ENCODE measurements at places on chromosomes 12 and 14.

- DNase-seq, result no peak
Measured at GRCh38 chr14:64656986-64657385, 47.2 kb upstream of the PLEKHG3 start.

DNA sequence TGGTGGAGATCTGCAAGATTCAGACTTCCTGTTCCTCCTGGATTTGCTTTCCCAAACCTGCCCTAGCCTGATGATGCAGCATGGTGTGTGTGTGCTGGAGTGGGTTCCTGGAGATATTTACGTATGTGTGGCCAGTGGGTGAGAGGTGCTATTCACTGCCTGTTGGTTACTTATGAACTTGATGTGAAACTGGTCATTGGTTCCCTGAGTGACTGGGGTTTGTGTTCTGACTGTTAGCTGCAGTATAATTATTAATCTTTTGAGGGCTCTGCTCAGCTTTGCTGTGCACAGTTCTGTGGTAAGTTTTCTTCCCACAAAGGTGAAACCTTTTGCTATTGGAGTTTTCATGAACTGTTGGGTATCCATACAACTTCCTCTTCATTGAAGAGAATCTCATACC is 541.8 kb upstream of the FBXO33 start:
- peak; percentile 14 for DNase-seq

DNA sequence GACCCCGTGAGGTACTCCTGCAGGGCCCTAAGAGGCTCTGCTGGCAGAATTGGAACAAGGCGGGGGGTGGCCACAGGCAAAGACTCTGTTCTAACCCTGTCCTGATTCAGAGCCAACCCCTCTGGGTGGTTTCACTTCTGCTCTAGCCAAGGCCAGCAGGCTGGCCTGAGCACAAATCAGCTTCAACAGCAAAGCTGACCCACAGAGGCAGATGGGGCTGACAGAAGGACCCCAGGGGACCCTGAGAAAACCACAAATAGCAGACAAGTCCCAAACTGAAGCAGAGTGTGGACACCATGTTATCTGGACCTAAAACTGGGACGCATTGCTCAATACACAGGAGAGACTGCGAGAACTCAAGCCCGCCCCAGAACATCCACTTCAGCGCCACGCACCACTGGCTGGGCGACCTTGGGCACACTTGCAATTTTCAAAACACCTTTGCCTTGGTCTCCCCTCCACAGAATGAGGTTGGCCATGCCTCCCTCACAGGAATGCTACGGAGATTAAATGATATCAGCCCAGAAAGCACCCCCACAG is 76.4 kb upstream of the DICER1 start:
- peak; percentile 64 for DNase-seq

GRCh38 chr14:72882463-72882862 is 11.4 kb downstream of the DPF3 start:
- no peak for DNase-seq

GRCh38 chr14:66087231-66087630 is 398.9 kb upstream of the CCDC196 start:
- DNase-seq, result no peak

DNA sequence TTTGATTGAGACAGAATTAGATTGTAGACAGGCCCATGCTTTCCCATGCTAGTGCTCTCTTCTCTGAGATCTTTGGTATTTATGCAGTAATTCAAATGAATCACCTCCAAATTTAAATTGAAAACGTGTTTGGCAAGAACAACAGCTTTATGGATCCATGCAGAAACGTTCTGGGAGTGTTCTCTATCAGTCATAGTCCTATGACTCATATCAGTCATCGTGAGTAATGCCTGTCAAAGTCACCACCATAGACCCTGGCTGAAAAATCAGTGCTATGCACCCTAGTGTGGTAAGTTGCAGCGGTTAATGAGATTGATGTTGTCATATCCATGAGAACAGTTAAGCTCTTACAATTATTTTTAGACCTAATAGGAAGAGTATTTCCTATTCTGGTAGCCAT is 90.1 kb upstream of the FOXG1 start:
- DNase-seq, result no peak

DNA sequence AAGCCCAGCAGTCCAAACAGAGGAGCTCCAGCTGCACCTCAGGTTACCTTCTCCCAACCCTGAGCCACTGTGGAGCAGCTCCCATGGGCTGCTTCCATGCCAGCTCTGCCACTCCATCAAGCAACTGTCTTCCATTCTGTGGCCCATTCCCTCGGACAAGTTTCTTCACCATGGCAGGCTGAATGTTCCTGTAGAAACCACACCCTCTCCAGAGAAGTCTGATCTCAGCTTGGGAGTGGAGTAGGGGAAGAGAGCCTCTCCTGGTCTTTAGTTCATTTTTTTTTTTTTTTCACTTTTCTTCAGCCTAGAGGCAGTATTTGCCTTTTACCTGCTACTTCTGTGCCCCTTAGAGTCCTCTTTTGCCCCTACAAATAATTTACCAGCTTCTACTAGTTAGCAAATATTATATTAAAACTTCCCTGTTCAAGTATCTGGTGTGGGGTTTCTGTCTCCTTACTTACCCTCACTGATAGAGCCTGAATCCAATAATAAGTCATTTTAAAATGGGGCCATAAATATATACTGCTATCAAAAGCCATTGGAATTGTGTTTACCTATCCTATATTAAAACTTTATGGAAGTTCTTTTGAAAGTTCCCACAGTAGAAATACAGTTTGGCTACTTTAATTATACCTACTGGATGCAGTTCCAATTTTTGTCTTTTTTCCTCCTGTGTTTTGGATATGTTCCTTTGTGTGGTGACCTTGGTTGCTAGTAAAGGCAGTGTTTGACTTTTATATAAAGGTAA is 11.7 kb upstream of the SLC17A8 start:
- DNase-seq, result no peak

GRCh38 chr14:58294201-58294600 is 4.2 kb upstream of the ARID4A start:
- DNase-seq, result no peak

DNA sequence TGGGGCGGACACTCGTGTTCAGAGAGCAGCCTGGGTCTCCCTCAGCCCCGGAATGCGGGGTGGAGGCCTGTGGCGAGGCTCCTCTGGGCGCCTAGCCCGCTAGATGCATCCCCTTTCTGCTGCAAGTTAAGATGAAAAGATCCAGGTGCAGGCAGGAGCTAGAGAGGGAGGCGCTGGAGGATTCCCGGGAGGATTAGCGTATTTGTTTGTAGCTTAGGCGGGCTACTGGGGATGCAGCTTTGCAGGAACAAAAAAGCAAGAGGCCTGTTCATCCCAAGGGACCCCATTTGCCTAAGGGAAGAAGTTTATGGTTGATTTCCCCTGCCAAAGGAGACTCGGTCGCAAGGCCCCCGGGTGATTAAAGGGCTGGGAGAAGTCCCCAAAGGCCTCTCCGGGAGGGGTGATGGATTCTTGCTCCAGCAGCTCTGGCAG is 824 bp downstream of the CCDC177 start:
- DNase-seq, result no peak

GRCh38 chr12:45008211-45008610 is 42.7 kb downstream of the DBX2 start:
- DNase-seq, result no peak

GRCh38 chr12:53966385-53967133 is 6.4 kb upstream of the HOXC11 start:
- no peak for DNase-seq

DNA sequence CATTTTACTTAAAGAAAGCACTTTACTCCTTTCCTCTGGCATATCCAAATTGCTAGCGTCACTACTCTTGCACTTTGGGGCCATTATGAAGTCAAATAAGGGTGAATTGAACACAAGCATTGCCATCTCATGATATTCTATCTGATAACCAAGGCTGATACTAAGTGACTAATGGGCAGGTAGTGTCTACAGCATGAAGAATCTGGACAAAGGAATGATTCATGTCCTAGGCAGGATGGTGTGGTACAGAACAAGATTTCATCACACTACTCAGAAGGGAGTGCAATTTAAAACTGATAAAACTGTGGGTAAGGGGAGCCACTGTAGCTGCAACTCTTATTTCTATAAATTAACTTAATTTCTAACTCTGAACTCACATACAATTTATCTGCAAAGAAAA is 7.7 kb upstream of the SLC6A15 start:
- no peak for DNase-seq
